Renal cortical epithelial cell (primary cell): ENCODE measurements at places on chromosomes 6 and 20. TPM values are rescaled to one million over a fixed set of nuclear protein-coding genes. Genes with fewer than 3 reads are reported as not detected.

Gene TFAP2A
- total RNA-seq = 2.3 and 11.2 TPM in 2 replicates

Gene SYNDIG1
- total RNA-seq = 0.05 TPM in 1 of 2 replicates, not detected in the other

Gene TRIM31
- not detected in 2 replicates for total RNA-seq

Gene DEFB132
- total RNA-seq = not detected in 2 replicates

Gene PLN
- total RNA-seq = not detected in 2 replicates

Gene TSPO2
- total RNA-seq = not detected in 2 replicates

Gene HDGFL1
- not detected in 2 replicates for total RNA-seq

Gene ADNP
- 27.1 and 86.6 TPM in 2 replicates for total RNA-seq

Gene ADGRF5
- total RNA-seq = 0.17 and 0.70 TPM in 2 replicates

Gene PRL
- total RNA-seq = not detected in 2 replicates

Gene PRKN
- total RNA-seq = 3.6 and 3.8 TPM in 2 replicates

Gene LTA
- total RNA-seq = not detected in 2 replicates

Gene PSORS1C1
- 1.0 and 5.1 TPM in 2 replicates for total RNA-seq

Gene SLCO4A1
- total RNA-seq = 6.1 and 30.7 TPM in 2 replicates

Gene ZNF334
- 1.7 and 8.1 TPM in 2 replicates for total RNA-seq

Gene MYLK4
- 0.52 and 1.0 TPM in 2 replicates for total RNA-seq

Gene NFATC2
- under 0.01 and 0.35 TPM in 2 replicates for total RNA-seq

Gene LY6G5C
- total RNA-seq = 0.40 TPM in 1 of 2 replicates, not detected in the other

Gene MAPK13
- 17.2 and 29.5 TPM in 2 replicates for total RNA-seq

Gene PXDC1
- total RNA-seq = 29.0 and 62.0 TPM in 2 replicates

Gene KIF6
- total RNA-seq = 1.3 TPM in 1 of 2 replicates, not detected in the other

Gene SLC35D3
- total RNA-seq = not detected in 2 replicates

Gene TXLNB
- 0.05 TPM in 1 of 2 replicates, not detected in the other for total RNA-seq

Gene VGLL2
- total RNA-seq = 0.17 TPM in 1 of 2 replicates, not detected in the other

Gene RSPO3
- 0.17 and 0.55 TPM in 2 replicates for total RNA-seq

Gene MMUT
- 15.6 and 24.8 TPM in 2 replicates for total RNA-seq

Gene SALL4
- 0.15 and 0.35 TPM in 2 replicates for total RNA-seq

Gene ME1
- 21.7 and 45.3 TPM in 2 replicates for total RNA-seq

Gene IL17F
- total RNA-seq = not detected in 2 replicates

Gene OXT
- total RNA-seq = not detected in 2 replicates

Gene TAF4
- total RNA-seq = 3.3 and 19.9 TPM in 2 replicates

Gene SLX4IP
- total RNA-seq = 2.8 and 7.1 TPM in 2 replicates

Gene MDFI
- 3.4 and 20.0 TPM in 2 replicates for total RNA-seq

Gene ADGRF1
- total RNA-seq = 18.3 and 36.6 TPM in 2 replicates

Gene LTB
- total RNA-seq = 7.0 and 35.1 TPM in 2 replicates

Gene POPDC3
- under 0.01 and 2.1 TPM in 2 replicates for total RNA-seq

Gene MATN4
- total RNA-seq = not detected in 2 replicates

Gene CDH26
- total RNA-seq = 0.15 TPM in 1 of 2 replicates, not detected in the other

Gene SLC17A2
- total RNA-seq = 0.30 TPM in 1 of 2 replicates, not detected in the other

Gene SOD2
- total RNA-seq = 2,050 and 3,674 TPM in 2 replicates

Gene SDC4
- total RNA-seq = 500 and 534 TPM in 2 replicates

Gene PCK1
- total RNA-seq = 0.15 TPM in 1 of 2 replicates, not detected in the other

Gene TRAPPC3L
- not detected in 2 replicates for total RNA-seq

Gene SNAP25
- 0.35 TPM in 1 of 2 replicates, not detected in the other for total RNA-seq

Gene GRIK2
- total RNA-seq = 0.40 TPM in 1 of 2 replicates, not detected in the other

Gene CD40
- total RNA-seq = 38.6 and 89.6 TPM in 2 replicates

Gene KCNS1
- total RNA-seq = 12.3 and 22.6 TPM in 2 replicates

Gene CAPN11
- total RNA-seq = not detected in 2 replicates

Gene SLC22A7
- not detected in 2 replicates for total RNA-seq

Gene SLC22A2
- total RNA-seq = 5.3 and 20.3 TPM in 2 replicates

Gene EEF1A2
- total RNA-seq = 4.5 and 29.3 TPM in 2 replicates

Gene SIM1
- total RNA-seq = 5.6 and 30.8 TPM in 2 replicates

Gene FRK
- 21.7 and 44.4 TPM in 2 replicates for total RNA-seq

Gene TNF
- 2.4 and 7.8 TPM in 2 replicates for total RNA-seq

Gene LHFPL5
- 0.10 TPM in 1 of 2 replicates, not detected in the other for total RNA-seq

Gene MRAP2
- 1.7 and 7.5 TPM in 2 replicates for total RNA-seq
